ENCODE measurements at places on chromosomes 11 and 22.

DNA sequence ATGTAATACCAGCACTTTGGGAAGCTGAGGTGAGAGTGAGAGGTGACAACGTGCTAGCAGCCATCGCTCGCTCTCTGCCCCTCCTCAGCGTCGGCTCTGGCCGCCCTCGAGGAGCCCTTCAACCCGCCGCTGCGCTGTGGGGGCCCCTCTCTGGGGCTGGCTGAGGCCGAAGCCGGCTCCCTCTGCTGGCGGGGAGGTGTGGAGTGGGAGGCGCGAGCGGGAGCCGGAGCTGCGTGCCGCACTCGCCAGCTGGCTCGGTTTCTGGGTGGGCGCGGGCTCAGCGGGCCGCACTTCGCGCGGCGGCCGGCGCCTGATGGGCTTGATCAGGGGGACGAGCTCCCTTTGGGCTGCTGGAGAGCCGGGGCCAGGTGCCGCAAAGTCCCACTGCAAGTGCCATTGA lies 98.9 kb upstream of the UBASH3B start:
- DNase-seq, result no peak

DNA sequence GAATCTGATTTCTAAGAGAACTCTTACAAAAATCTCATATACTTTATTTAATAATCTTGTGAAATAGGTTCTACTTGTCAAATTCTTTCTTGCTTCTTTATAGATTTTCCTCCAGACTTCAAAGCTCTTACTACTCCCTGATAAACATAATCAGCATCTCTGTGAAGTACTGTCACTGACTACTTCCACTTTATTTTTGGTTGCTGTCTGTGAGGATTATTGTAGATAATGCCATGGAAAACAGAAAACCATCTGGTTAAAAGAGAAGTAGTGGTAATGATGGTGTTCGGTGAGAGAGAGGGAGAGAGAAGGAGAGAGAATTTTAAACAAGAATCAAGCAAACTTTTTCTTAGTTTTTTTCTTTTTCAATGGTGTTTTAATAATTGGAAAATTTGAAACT lies 152.3 kb downstream of the TMEM135 start:
- no peak for DNase-seq

- DNase-seq, result no peak
Observed at GRCh38 chr11:114176321-114176720, 116.8 kb downstream of the ZBTB16 start.

DNA sequence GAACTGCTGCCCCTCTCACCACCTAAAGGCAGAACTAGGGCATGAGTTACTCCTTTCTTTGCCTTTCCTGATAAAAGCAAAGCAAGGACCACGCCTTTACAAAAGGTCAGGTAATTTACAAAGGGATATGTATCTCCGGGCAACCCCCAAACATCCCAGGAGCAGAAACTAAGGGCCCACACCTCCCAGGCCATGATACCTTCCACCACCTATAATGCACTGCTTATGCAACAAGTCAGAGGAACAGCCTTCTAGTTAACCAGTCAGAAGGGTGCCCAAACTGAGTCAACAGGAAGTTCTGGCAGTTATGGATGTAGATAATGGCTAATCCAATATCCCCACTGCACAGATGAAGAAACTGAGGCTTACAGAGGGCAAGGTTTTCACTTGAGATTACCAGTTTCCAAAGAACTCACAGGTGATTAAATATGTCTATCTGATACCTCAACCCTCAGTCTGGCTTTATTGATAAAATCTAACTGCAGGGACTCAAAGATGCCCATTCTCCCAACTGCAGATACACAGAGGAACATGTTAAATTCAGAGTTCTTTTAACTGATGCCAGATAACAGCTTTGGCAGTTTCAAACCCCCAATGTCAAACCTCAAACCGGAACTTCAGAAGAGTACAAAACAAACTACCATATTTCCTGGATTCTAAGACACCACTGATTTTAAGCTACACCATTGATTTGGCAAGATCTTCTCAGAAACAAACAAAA lies 16.8 kb upstream of the CASTOR1 start:
- no peak for DNase-seq

DNA sequence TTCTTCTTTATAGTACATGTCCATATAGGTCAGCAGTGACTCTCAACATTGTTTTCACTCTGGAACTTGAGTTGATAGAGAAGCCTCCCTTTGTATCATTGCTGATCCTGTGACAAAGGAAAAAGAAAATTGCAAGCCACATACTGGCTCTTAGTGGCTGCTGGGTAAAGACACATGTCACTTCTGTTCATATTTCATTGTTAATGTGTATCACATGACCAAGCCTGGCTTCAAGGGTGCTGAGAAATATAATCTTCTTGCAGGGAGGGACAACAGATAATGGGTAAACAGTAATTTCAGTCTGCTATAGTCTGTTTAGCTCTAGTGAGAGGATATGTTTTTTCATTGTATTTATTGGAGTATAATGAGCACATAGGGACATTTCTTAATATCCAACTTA lies 173.3 kb downstream of the PGR start:
- DNase-seq, result no peak

- DNase-seq, result no peak
Observed at GRCh38 chr22:31496735-31497146, 405 bp downstream of the SFI1 start.

DNA sequence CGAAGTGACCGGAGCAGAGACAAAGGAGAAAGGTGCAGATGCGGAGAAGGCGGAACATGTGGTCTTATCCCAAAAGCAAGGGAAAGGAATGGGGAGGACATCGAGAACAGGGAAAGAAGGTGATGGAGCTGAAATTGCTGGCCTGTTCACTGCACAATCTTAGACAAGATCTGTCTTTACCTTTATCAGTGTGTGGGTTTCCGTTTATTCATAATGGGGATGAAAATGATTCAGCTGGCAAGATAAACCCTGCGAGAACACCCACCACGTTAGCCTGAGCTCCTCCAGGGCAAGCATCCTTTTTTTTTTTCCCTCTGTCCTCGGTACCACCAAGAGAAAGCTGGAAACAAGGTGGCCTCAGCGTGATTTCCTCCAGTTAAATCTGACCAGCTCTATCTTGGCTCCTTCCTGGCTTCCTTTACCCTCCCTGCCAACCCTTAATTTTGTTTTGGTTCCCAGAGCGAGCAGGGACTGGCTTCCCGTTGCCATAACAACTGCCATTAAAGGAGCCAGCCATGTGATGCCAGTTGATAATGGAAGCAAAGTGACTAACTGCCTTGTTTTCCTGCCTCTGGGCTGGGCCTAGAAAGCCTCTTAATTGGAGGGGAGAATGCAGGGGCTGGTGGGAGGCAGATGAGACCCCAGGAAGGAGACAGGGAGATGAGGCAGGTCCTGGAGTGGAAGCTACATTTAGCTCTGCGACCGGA lies 4.2 kb downstream of the SGSM1 start:
- DNase-seq, result no peak

DNA sequence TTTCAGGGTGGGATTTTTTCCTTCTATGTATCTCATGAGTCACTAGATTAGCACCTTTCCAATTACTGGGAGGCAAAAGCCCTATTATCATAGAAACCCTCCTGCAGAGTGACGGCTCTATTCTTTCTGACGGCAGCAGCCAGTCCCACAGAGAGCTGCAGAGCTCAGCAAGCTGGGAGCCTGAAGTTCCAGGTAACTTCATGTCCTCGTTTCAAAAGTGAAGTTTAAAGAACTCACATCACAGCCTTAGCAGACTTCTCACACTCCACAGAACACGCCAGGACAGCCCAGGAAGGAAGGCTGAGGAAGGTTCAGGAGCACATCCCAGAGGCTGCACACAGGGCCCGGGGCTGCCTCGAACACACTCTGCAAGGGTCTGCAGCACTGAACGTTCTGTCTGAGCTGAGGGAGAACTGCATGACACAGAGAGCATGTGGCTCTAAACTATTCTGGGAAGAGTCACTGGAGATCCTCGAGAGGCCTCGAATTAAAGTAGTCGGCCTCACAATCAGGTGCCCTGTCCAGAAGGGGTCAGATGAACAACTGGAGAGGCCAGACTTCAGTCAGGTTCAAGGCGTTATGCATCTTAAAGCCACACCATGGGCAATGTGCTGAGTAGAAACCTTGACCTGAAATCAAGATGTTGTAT lies 104.2 kb upstream of the DRD2 start:
- DNase-seq, result no peak

DNA sequence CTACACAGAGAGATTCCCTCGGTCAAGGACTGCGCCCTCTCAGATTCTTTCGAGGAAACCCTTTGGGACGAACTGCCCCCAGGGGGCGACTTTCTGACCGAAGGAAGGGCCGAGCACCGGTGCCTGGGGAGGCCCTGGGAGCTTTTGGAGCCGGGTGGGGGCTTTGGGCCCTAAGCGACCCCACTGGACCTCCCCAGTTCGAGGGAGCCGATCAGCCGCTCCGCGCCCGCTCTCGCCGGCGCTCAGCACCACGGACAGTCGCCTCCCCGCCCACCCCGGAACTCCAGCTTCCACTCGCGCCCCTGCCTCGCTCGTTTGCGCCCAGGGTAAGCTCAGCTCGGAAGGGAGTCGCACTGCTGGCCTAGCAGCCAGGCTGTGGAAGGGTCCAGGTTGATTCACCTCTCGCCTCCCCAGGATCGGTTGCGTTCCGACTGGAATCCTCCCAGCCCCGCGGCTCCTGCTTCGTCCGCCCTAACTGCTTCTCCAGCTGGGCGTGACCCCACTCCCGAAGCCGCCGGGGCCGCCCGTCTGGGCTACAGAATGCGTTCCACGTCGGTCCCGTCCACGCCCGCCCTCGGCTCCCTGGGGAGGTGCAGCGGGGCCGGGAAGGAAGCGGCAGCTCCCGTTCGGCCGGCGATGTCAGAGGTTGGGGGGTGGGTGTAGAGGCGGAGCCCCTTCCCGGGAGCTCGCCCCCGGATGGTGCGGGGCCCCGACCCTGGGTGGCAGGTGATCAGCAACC lies 428 bp downstream of the SCN3B start:
- DNase-seq, result no peak

GRCh38 chr11:126420698-126421256 lies 65.3 kb downstream of the ST3GAL4 start:
- DNase-seq, result no peak

GRCh38 chr22:39938509-39939111 lies 21.6 kb upstream of the TMA7B start:
- no peak for DNase-seq

GRCh38 chr22:43274595-43275240 lies 68.5 kb downstream of the SCUBE1 start:
- no peak for DNase-seq

DNA sequence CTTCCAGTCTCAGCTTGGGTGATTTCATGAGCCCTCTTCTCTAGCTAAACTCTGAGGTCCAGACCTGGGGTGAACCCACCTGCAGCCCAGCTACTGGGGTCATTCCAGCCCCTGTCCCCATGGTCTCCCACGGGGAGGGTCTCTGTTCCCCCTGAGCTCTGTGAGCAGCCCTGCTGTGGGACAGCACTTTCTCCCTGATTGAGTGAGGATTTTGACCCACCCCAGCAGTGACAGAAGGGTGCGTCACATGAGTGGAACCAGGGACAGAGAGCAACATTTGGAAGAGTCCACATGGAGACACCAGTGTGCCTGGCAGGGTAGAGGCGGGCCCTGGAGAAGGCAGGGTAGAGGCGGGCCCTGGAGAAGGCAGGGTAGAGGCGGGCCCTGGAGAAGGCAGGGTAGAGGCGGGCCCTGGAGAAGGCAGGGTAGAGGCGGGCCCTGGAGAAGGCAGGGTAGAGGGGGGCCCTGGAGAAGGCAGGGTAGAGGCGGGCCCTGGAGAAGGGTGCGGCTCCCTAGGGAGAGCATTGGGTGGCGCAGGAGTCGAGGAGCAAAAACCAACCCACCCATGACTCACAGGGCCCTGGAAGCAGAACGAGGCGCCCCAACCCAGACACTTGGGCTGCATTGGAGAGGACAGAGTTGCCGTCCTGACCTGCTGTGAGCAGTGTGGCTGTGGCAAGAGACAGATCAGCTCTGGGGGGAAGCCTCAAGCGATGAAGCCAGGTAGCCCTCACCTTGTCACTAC lies 227.7 kb upstream of the B3GAT1 start:
- DNase-seq, result no peak

GRCh38 chr11:125090816-125091215 lies 20.6 kb downstream of the TMEM218 start:
- no peak for DNase-seq

- no peak for DNase-seq
Observed at GRCh38 chr22:45473626-45474237, 29.0 kb upstream of the FBLN1 start.

DNA sequence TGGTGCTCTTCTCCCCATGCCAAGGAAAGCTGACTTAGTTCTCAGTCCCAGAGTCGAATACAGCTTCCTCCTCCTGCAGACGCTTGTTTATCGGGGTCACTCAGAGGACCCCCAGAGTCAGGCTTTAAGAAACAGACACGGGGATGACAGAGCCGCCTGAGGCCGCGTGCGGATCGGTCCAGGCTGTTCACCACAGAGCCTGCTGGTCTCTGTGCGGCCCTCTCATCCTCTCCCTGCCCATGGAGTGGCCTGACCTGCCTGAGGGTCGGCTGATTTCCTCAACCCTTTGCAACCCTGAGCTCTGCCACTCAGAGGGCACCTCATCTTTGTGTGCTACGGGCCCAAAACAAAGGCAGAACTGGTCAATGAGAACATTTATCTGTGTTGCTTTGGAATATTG lies 2.1 kb downstream of the GAL start:
- DNase-seq, result no peak

DNA sequence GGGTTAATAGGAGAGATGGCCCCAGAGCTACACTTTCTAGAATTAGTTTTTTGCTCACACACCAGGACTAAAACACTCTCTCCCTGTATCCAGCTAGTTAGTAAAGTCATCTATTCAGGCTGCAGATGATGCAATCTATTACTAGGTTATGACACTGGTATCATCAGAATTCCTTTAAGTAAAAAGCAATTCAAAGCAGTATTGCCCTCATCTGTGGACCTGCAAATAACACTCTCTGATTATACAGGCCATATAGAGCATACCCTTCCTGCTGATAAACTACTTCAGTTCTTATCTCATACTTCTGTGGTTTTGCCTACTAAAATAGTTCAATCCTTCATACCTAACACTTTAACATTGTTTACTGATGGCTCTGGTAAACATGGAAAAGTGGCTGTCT lies 13.5 kb upstream of the MTMR2 start:
- DNase-seq, result no peak

- no peak for DNase-seq
Observed at GRCh38 chr11:120550007-120550406, 38.5 kb downstream of the GRIK4 start.

GRCh38 chr11:95081010-95081409 lies 8.6 kb upstream of the ENDOD1 start:
- no peak for DNase-seq
